Stimulated activated CD8-positive, alpha-beta memory T cell treated with anti-CD3 and anti-CD28 coated beads, Interleukin-4, amount 100 ng/mL, for 48 hours (primary cell): ENCODE measurements at places on chromosomes 2 and 18.

DNA sequence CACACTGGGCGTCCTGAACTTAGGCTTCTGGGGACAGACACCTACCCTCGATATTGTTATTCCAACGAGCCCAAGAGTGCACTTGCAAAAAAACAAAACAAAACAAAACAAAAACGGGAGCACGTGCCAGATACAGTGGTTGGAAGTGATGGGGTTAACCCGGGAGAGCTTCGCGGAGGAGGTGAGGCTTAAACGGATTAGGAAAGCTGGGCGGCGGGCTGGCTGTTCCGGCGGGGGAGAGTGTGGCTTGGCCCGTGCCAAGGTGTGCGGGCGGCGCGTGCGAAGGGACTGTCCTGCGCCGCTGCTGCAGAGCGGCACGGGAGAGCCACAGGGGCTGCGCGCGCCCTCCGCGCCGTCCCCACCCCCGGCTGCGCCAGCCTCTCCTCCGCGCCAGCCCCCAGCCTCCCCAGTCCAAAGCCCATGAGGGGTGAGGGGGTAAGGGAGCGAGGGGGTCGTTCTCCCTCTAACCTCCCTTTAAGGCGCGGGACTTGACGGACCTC lies 1.5 kb upstream of the SLC30A3 start:
- DNase-seq: peak; percentile 39

GRCh38 chr2:64672708-64673107 lies 19.0 kb upstream of the SERTAD2 start:
- no peak for DNase-seq

- DNase-seq: no peak
Measured at GRCh38 chr18:57925706-57926105, 118.3 kb upstream of the NEDD4L start.

DNA sequence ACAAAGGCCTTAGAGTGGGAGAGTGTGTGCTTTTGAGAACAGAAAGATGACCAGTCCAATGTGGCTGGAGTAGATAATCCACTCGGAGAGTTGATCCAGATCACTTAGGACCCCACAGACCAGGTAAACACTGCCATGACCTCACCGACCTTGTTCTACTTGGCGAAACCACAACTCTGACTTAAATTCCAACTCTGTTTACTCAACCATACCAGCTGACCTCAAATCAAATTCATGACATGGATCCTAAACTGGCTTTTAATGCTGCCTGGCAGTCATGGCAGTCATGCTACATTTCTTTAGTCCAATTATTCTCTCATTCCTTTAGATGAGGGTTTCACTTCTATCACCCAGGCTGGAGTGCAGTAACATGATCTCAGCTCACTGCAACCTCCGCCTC lies 347.1 kb upstream of the FAM98A start:
- DNase-seq: no peak

- no peak for DNase-seq
Measured at GRCh38 chr18:68841301-68841700, 43.4 kb downstream of the CCDC102B start.

DNA sequence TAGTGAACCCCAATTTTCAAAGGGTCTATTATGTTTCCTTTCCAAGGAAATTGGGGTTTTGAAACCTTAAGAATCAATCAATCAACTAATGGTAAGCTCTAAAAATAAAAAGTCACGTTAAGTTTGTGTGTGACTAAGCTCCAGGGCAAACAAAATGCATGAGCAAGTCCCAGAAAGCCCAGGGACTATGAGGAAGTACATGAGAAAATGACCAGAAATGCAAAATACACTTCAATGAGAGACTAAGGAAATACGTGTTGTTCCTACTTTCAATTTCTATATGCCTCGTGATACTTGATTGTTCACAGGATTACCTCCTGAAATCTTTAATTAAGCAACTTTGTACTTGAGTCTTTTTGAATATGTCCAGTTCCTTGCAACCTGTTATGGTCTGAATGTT lies 684.4 kb upstream of the SYT4 start:
- no peak for DNase-seq

- DNase-seq: no peak
Measured at GRCh38 chr2:154960802-154961583, 262.5 kb downstream of the KCNJ3 start.

- no peak for DNase-seq
Measured at GRCh38 chr2:232232915-232233314, 145.6 kb upstream of the ALPP start.

GRCh38 chr2:27754138-27754588 lies 17.4 kb upstream of the MRPL33 start:
- peak; percentile 91 for DNase-seq
